Activated CD4-positive, alpha-beta T cell treated with anti-CD3 and anti-CD28 coated beads, Interleukin-2, amount 50 U/mL, for 4 hours (primary cell): ENCODE measurements at places on chromosomes 11 and 22.

DNA sequence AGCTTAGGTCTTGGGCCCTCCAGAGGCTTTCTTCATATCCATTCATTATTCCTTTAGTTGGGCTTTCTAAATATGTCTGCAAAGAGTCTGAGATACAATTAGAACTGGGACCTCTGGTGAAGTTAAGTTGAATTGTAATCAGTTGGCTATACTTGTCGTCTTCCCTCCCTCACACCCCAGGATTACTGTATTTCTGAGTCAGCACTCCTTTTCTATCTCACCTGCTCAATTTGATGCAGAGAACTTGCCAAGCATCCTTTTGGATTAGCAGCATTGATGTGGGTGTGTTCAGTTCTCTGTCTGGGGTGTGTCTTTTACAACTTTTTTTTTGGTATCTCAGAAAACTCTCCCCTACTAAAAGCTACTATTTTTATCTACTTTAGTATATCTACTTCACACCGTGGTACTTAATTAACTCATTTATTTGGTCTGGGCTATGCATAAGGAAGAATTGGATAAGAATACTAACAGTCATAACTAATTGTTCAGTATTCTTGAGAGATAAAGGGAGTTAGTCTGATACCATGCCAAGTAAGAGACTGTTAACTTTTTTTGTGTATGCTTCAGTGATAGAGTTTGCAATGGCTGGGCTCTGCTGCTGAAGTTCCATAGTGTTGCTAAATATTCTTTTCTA is 15.1 kb downstream of the CTNND1 start:
- DNase-seq = no peak

DNA sequence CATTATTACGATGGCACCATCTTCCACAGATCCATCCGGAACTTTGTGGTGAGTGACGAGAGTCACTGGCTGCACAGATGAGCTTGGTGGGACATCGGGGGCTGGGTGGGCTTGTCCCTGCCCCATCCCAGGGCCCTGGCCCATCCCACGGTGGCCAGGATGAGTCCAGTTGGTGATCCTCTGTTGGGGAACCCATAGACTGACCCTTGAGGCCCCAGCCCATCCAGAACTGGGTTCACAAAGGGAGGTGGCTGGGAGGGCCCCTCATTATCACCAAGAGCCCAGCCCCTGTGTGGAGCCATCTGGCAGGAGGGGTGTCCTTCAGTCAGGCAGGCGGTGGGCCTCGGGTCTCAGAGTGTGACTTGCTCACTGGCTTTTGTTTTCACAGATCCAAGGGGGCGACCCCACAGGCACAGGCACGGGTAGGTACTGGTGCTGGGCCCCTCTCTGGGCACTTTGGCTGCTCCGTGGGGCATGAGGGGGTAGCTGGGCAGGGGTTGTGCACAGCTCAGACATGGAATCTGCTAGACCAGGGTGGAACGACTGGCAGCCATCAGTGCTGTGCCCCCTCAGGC is 22.0 kb downstream of the PPIL2 start:
- no peak for DNase-seq

- DNase-seq = no peak
These were observed 8.2 kb downstream of the REXO2 start for GRCh38 chr11:114447444-114447843.

GRCh38 chr22:49956914-49957825 is 3.4 kb upstream of the PIM3 start:
- DNase-seq = no peak

DNA sequence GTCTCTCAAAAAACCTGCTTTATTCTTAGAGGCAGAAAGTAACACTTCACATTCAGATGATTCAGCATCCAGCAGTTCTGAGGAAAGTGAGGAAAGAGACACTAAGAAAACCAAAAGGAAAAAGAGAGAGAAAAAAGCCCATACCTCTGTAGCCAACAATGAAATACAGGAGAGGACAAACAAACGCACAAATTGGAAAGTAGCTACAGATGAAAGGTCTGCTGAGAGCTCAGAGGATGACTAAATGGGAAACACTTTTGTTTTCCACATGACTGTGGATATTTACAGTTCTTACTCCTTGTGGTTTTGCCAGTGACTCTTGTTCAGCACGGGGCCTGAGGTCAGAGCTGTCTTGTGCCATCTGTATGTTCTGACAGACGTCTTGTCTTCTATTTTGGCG is 3.8 kb downstream of the TIMM8B start:
- no peak for DNase-seq

DNA sequence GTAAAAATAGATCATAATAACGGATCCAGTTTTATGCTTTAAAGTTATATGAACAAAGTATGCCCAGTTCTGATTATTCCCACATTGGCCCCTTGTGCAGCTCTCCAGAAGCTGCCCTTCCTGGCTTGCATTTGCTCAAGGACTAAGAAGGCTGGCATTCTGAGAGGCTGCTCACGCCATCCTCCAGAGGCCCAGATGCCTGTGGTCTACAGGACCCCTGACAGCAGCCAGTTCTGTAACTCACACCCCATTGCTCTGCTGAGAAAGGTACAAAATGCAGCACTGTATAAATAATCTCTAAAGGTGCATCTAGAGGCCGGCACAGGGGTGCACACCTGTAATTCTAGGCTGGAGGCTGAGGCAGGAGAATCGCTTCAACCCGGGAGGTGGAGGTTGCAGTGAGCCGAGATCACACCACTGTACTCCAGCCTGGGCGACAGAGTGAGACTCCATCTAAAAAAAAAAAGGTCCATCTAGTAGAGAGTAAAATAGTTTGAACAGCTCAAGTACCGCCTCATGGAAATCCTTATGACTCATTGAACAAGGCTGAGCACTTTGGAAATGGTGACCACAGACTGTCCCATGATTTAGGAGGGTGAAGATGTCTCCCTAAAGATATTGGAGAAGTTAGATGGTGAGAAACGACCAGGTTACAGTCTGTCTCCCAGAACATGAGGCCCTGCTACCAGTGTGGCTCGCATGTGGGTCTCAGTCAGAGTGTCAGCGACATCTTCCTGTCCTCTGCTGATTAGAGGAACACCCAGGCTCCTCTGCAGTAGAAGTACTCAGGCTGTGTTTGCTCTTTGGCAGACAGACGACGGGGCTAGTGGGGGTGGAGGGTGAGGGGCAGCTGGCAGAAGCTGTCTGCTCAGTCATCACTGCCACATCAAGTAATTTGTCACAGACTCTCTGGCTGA is 56.3 kb downstream of the KREMEN1 start:
- no peak for DNase-seq

DNA sequence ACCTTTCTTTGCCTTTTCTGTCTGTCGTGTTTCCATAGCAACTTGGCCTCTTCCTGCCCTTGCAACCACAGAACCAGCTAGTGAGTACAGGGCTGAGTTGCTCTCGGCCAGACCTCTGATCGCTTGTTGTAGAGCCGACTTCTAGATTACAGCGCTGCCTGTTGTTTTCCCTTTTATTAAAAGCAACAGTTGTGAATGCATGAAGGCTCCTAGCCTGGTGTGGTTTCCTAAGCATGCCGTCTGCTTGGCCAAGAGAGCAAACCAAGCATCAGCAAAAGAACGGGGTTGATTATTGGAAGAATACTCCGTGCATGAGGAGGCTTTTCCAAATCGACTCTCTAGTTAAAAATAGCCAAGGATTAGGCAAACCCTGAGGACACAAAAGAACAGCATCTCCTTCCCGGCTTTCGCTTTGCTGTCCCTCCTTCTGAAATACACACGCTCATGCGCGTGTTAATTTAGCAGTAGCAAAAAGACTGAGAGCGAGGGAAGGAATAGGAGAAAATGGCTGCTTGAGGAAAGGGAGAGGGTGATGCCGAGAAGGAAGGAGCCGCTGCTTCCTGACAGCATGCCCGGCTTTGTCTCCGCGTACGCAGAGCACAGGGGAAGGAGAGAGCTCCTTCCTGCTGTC is 71.5 kb upstream of the TTC12 start:
- no peak for DNase-seq

- DNase-seq = no peak
These were observed 113.6 kb downstream of the MICAL3 start for GRCh38 chr22:17910561-17911311.

GRCh38 chr11:134334796-134335571 is 3.2 kb downstream of the GLB1L2 start:
- DNase-seq = no peak

DNA sequence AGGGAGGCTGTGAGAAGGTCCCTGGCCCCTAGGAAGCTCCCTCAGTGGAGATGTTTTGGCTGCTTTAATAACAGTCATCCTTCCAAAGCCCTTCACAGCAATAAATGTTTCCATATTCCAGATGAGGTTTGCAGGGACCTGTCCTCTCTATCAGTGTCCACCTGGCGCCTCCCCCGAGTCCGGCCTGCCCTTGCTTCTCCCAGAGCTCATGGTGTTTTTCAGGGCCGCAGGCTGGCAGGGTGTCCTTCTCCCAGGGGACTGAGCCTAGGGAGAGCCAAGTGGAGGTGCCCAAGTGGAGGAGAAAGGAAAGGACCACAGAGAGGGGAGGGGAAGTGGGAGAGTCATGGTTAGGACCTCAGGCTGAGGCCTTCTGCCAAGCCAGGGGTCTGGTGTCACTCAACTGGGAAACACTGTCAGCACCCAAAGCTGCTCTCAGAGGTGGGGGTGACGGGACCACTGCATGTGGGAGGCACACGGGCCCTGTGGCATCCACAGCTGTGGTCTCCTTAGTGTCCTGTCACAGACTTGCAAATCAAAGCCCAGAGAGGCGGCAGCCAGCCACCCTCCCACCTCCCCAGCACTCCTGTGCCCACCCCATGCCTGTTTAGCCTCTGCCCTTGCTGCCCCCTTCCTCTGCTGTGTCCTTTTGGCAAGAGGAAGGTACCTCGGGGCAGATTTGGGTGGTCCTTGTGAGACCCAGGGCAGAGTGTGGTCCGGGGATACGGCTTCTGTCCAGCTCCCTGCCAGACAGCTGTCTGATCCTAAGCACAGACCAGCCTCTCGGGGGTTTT is 6.4 kb downstream of the DERL3 start:
- no peak for DNase-seq

GRCh38 chr22:47168441-47168840 is 406.0 kb downstream of the TBC1D22A start:
- no peak for DNase-seq

DNA sequence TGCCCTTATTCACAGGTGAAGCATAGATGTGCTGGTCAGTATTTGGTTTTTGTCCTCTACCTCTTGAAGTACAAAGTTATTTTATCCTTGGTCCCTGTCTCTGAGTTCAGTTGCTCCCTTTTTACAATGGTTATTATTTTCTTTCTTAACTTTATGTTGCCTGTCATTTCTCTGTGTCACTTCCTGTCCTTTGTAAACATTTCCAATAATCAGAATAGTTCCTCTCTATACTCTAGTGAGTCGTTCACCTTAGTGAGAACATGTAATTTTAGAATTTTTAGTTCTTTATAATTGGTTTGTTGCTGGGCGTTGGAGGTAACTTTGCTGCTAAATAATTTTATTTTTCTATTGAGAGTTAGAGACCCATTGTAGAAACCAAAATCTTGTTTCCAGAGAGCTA is 16.0 kb downstream of the CSTPP1 start:
- no peak for DNase-seq

- DNase-seq = no peak
These were observed 130.9 kb upstream of the BLID start for GRCh38 chr11:122246874-122247273.

DNA sequence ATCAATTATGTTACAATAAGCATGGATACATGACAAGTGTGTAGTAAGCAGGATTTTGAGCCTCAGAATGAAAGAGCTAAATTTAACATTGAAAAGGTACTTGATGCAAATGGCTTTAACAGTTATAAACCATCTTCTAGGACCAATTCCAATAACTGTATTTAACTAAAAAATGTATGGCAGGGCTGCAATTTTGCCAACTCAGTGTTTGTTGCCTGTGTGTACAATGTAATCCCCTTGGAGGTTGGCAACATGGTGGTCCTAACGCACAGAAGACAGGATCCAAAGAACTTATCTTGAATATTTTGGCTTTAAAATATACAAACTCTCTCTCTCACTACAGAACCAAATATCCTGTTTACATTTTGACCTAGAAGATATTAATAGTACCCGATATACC is 2314.1 kb downstream of the LRRC4C start:
- DNase-seq = no peak

DNA sequence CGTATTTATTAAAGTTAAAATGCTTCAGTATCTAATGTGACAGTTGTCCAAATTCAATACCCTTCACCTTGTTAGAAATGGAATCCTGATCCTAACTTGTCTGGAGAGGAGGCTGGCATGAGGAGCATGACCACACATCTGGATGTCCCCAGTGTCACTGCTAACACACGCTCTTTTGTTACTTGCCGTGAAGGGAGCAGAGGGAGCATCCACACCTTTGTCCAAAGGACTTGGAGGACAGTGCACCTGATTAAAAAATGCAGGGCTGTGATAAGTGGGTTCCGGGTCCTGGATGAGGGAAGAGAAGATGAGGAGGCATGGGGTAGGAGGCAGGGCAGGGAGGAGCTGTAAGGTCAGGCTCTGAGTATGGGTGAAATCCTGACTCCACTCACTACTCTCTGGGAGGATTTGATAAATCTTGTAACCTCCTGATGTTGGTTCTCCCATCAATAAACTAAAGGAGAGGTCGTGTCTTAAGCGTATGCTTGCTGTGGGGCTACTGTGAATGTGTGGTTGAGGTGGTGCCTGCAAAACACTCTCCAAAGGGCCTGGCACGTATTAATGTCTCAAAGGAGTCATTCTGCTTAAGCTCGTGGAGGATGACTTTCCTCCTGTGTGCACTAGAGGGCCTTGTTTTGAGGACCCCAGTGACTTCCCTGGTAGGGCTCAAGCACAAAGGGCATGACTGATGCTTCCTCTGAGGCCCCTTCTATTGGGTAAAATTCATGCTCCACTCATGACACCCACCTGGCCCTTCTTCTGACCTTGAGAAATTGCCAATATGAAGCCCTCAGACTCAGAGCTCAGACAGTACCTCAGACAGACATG is 16.8 kb upstream of the IGLL5 start:
- DNase-seq = no peak

DNA sequence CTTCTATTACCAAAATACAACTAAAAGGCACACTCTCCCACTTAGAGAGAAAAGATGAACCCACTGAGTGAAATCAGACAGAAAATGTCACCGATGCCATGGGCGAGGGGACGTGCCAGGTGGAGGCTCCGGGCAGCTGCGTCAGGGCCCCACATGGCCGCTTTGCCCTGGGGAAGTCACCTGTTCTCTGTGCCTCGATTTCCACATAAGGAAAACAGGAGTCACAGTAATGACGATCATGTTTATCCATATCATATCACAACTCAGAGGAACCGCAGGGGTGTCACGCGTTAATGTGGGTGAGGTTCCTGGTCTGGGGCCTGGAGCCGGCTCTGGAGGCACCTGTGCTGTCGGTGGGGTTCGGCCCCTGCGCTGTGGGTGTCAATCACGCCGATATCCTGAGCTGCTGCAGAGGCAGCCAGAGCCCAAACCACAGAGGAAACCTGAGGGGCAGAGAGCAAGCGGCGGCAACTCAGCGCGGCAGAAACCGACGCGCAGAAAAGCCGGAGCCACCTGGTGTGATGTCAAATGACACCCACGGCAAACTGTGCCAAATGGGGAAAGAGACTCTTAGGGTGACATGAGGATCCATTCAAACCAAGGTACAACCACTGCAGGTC is 243.7 kb downstream of the BRD1 start:
- no peak for DNase-seq

DNA sequence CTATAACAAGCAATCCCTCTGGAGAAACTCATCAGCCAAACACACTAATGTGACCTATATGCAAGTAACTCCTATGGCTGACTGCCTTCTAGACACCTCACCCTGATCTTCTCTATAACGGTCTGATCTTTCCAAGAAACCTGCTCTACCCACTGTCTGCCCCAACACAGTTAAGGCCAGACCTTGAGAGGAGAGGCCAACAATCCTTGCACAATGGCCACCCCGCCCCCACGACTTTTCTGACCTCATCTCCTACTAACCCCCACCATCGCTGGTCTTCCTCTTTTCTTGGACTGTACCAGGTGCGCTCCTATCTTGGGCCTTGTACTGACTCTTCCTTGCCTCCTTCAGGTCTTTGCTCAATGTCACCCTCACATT is 12.5 kb downstream of the HIRA start:
- no peak for DNase-seq
